ENCODE measurements at places on chromosomes 6 and 20. TPM values are rescaled to one million over a fixed set of nuclear protein-coding genes. Genes with fewer than 3 reads are reported as not detected.

Gene FOXC1
- 0.37 TPM for polyA plus RNA-seq

Gene BMP2
- 0.05 TPM for polyA plus RNA-seq

Gene SIRPB2
- polyA plus RNA-seq = not detected

Gene PTPRT
- under 0.01 TPM for polyA plus RNA-seq

Gene PROKR2
- polyA plus RNA-seq = not detected

Gene TRIM38
- polyA plus RNA-seq = 3.7 TPM

Gene NFKBIE
- 6.7 TPM for polyA plus RNA-seq

Gene LINC00237
- polyA plus RNA-seq = not detected

Gene MUCL3
- polyA plus RNA-seq = not detected

Gene PACRG
- not detected for polyA plus RNA-seq

Gene PLA2G7
- not detected for polyA plus RNA-seq

Gene XKR7
- not detected for polyA plus RNA-seq

Gene SCUBE3
- polyA plus RNA-seq = not detected

Gene THBD
- 0.03 TPM for polyA plus RNA-seq

GRCh38 chr6:37897818-37898515, 78.4 kb downstream of the ZFAND3 start:
- no peak for DNase-seq

DNA sequence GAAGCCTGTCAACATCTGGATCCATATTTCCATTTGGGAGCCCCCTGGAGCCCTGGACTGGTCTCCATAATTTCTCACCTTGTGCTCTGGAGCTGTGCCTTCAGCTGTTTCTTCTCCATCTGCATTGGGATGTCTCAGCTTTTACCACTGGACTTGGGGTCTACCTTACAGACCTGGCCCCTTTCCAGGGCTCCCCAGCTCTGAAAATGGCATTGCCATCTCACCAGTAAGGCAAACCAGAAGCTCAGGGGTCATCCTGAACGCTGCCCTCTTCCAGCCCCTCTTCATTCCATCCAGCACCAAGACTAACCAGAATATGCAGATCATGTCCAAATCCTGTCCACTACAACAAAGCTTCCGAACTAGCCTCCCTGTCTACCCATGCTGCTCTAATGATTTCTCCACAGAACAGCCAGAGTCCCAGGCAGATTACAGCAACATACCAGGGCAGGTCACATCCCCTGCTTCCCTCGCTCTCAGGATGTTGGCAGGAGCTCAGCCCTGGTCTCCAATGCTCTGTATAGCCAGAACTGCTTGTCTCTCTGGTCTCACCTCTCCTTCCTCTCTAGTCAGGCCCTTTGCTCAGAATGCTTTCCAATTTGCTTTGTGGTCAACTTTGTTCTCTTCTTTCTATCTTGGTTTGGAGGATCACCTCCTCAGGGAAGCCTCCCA, 17.7 kb upstream of the NNAT start:
- no peak for DNase-seq

DNA sequence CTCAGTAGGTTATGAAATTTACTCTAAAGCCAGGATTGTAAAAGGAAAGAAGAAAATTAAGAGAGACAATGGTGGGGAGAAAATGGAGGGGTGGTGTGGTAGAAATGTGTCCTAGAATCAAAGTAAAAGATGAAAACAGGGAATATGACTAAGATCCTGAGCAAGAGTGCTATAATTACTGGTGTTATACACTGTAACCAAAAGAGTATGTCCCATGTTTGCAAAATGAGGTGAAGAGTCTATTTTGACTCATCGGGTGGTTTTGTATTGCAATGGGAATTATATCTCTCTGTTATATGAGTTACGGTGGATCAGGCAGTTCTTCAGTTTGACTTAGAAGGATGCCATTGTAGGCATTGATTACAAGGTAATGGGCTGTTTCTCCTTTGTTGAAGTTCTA, 8.5 kb downstream of the L3MBTL3 start:
- no peak for DNase-seq

- no peak for DNase-seq
Observed at GRCh38 chr6:34810017-34810882, 18.4 kb downstream of the BLTP3A start.

DNA sequence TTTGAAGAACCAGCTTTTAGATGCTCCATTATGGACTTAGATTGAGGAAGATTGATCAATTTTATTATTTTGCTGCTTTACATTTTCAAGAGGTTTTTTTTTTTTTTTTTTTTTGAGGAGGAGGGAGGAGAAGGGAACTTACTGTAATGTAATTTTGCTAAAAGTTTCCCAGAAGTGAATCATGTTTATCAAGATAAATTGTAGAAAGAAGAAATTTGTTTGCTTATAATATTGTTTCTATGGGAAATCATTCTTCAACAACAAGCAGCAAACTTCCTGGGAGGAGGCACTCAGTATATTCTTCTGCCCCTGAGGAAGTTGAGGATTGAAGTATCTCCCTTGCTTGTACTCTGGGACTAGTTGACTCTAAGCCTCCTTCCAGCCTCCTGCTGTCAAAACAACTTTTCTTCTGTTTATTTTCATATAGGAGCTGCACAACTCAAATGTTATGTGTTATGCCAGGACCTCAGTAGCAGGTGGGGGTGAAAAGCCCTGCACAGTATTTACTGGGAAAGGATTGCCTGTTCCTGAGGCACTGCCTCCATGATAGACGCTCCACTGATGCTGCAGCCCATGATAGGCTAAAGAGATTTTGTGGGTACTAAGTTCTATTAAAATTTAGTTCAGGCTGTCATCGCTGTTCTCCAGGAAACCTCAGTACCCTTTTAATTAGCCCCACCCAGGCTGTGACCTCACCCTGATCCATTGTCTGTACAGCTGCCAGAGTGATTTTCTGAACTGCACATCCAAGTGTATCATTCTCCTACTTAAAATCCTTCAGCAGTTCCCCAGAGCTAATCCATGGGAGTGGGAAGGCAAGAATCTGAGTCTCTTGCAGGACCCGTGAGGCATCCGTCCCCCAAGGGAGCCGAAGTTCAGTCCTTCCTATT, 51.9 kb downstream of the CARMIL1 start:
- no peak for DNase-seq

GRCh38 chr6:16238057-16238962, at the start of gene GMPR:
TSS of gene GMPR (plus strand) at chr6:16238587. CDS start at chr6:16238694, 107 bp downstream.
- no peak for DNase-seq

GRCh38 chr6:29919506-29920445, 22.6 kb upstream of the HLA-A start:
- DNase-seq = no peak

- DNase-seq = peak; percentile 46
Observed at GRCh38 chr6:73854998-73855718, 159.2 kb downstream of the CD109 start.

DNA sequence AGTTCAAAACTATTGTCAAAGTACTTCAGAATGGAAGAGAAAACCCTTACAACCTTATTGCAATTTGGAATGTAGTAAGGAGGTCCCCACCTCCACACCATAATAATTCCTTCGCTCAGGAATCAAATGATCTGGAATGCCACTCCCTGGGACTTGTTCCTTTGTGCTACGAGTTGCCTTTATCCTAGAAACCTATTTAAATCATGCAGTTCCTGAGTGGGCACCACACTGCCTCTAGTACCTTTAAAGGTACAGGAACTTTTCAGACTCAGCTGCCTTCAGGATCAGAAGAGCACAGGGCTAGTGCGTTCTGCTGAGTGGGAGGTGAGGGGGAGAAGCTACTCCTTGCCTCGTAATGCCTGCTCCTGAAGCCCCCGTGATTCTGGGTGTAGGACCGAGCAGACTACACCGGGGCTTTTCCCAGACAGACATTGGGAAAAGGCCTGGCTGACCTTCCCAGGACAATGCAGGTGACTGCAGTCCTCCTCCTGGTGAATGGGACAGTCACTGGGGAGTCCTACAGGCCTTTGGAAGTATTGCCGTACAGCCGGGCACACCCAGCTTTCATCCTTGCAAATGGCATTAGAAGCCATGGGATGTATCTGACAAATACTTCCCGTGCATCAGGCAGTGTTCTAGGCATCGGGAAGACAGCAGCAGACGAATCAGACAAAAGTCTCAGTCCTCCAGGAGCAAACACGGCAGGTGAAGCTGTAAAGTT, 11.8 kb upstream of the TUBB2B start:
- DNase-seq = no peak

GRCh38 chr6:135250751-135251497, 69.8 kb downstream of the MYB start:
- peak; percentile 49 for DNase-seq

DNA sequence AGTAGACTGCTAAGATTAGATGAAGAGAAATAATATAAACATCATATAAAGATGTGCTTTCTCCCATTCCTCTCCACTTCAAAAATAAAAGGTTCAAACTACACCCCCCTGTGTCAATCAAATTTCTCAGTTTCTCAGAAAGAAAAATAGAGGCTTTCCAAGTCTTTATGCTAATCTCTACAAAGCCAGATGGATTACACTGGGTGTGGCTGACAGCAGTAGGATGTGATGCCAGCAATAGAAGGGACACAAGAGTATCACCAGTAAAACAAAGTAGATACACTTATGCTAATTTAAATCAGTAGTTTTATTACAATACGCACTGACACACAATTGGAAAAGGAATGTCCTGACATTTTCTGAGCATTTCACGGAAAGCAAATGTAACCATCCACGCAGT, 353.4 kb downstream of the RNGTT start:
- DNase-seq = no peak

GRCh38 chr6:166751051-166751595, 124.1 kb upstream of the RPS6KA2 start:
- DNase-seq = no peak

GRCh38 chr6:160398674-160399271, 50.6 kb downstream of the SLC22A3 start:
- no peak for DNase-seq

DNA sequence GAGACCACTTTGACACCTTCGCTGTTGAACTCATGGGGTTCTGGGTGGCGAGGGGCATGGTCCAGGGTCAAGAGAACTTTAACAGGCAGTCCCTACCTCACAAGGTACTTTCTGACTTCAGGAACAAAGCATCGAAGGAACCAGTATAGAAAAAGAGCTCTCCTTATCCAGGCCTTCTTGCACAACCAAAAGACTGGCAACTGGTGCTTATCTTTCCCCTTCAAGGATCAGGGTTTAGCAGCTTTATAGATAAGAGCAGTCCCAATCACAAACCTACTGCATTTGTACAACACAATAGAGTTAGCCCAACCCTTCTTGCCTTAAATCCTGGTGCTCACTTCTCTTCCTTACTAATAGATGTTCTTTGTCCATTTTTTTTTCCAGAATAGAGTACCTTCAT, 116.3 kb downstream of the SNX5 start:
- no peak for DNase-seq

DNA sequence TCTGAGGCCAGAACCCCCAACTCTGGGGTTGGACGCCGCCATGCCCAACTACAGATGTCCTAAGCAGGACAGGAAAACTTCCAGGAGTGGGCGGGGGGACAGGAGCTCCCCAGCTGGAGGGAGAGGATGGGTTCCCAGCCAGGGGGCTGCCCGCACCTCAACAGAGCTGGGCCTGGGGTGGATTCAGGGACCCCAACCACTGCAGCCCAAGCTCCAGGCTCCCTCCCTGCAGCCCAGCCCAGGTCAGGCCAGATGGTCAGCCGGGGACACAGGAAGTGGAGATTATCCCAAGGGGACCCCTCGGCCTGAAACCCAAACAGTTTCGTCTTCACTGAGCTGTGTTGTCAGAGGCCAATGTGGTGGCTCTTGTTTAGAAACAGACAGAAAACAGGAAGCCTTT, 9.4 kb downstream of the LAMA5 start:
- DNase-seq = no peak

GRCh38 chr20:20849161-20849560, 136.7 kb upstream of the RALGAPA2 start:
- DNase-seq = no peak

DNA sequence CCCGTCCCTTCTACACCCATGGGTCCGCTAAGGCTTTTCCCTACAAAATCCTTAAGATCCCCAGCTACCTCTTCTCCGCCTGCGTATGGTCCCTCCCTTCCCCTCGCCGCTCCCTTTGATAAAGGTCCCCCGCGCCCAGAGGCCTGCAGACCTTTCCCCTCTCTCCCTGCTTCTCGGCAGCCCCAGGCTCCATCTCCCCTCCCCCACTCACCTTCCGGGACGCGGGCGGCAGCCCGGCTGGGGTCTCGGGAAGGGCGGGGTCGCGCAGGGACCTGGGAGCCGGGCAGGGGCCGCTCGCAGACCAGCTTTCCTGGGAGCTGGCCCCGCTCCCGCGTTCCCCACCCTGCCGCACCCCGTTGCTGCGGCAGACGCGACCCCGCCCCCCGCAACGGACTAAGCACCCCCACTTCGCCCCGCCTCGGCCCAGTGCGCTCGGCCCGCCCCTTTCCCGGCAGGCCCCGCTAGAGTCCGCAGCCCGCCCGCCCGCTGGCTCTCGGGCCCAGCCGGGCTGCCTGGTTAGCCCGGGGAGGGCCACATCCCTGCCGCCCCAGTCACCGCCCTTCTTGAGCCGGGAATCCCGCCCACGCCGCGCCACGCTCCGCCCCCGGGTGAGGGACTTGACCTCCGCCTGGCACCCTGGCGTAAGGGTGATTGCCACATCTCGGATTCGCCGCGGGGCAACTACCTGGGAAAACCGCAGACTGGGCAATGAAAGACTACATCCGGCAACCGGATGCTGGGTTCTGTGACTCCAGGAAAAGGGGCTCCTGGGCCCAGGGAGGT, at the start of gene FLOT1:
FLOT1 (minus strand) TSS at position 372 of the 783 bp plus-strand sequence. CDS start 498 bp downstream, outside the sequence.
- DNase-seq = peak; percentile 97

- DNase-seq = no peak
Observed at GRCh38 chr6:106495014-106495413, 134.3 kb downstream of the RTN4IP1 start.

DNA sequence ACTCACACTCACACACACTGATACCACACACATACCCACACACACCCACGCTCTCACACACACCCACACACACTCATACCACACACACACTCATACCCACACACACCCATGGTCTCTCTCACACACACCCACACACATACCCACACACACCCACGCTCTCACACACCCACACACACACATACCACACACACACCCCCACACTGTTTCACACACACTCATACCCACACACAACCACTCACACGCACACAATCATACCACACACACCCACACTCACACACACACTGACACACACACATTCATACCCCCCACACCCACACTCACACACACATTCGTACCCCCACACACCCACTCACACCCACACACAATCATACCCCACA, 158.1 kb downstream of the SMOC2 start:
- DNase-seq = no peak

- DNase-seq = peak; percentile 28
Observed at GRCh38 chr20:38878866-38879265, 47.4 kb upstream of the FAM83D start.

GRCh38 chr6:142914369-142914768, 30.6 kb downstream of the HIVEP2 start:
- DNase-seq = no peak

GRCh38 chr6:7684076-7684475, 41.8 kb upstream of the BMP6 start:
- no peak for DNase-seq

GRCh38 chr6:131764350-131764749, 43.5 kb upstream of the ENPP1 start:
- peak; percentile 44 for DNase-seq

- no peak for DNase-seq
Observed at GRCh38 chr20:22802296-22802695, 217.9 kb upstream of the FOXA2 start.

DNA sequence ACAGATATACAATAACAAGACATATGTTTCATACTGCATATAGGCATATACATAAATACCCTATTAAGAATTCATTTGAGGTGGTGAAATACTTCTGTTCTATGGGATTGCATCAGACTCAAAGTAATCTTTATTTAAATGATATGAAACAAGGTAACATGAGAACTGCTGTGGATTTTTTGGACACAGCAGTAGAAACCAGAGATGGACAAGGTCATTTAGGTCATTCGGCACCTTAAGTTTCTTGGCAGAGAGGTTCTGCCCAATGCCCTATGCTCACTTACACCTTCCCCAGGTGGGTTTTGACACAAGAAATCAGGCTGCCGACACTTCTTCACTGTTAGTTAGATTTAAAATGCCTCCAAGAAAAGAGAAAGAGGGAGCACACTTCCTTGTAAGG, 43.9 kb upstream of the RBM24 start:
- DNase-seq = no peak

Data from HepG2 (cell line).